ENCODE measurements at places on chromosomes 5 and 9. TPM values are rescaled to one million over a fixed set of nuclear protein-coding genes. Genes with fewer than 3 reads are reported as not detected.

- DNase-seq, result no peak
Measured at GRCh38 chr5:132941331-132941730, 22.1 kb downstream of the AFF4 start.

DNA sequence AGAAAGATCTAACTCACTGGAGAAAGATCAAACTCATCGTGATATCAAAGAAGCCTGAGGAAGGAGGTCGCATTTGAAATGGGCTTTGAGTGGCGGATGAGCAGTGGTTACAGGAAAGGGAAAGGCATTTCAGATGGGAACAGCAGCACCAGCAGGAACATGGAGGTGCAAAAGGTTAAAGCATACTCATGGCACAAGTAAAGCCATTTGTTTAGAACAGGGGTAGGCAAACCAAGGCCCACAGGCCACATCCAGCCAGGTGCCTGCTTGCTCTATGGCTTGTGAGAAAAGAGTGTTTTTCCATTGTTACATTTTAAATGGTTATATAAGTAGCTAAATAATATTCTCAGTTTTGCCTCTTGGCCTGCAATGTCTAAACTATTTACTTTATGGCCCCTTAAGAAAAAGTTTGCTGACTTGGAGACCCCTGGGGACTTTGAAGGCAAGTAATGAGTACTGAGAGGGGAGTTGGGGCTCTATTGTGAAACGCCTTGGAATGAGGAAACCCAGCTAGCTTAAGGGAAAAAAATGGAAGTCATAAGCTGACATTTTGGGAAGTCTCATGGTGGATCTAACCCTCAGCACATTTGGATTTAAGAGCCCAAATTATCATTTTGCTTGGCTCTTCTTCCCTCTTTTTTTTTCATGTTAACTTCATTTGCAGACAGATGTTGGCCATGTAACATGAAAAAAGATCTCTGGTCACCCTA, 211.1 kb downstream of the NR3C1 start:
- DNase-seq, result no peak

GRCh38 chr5:173315495-173316338, 12.5 kb downstream of the STC2 start:
- DNase-seq, result no peak

The MYOZ3 gene
- 19.4 TPM for total RNA-seq

The INSL4 gene
- total RNA-seq, result not detected

The OGN gene
- total RNA-seq, result not detected

- DNase-seq, result no peak
Measured at GRCh38 chr5:74536658-74537057, 103.9 kb downstream of the ENC1 start.

GRCh38 chr9:97940741-97941140, 2.8 kb upstream of the HEMGN start:
- DNase-seq, result no peak

GRCh38 chr5:152631221-152631620, 226.1 kb upstream of the NMUR2 start:
- no peak for DNase-seq

DNA sequence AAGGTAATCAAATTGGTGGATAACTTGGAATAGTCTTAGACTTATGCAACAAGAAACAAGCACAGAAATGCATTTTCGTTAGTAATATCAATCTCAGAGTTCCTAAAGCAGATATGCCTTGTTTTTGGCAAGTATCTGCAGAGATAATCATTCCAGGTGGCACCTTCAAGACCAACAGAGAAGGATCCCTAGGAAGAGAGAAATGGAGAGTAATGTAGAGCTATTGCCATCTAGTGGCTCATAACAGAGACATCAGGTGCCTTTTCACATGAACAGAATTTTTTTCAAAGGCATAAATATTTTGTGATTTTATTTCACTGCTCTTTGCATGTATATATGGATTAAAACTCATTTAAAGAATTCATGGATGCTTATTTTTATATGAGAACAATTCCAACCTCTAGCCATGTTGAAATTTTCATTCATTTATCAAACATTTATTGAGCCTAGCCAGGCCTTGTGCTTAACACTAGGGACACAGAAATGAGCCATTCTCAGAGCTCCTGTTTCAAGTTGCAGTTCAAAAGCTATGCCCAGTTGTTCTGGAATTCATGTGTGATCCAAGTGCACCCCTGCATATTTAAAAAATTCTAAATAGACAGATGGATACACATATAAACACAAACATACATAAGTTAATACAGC, 117.5 kb upstream of the OR13F1 start:
- no peak for DNase-seq

- DNase-seq, result no peak
Measured at GRCh38 chr9:70480405-70480980, 66.0 kb upstream of the KLF9 start.

DNA sequence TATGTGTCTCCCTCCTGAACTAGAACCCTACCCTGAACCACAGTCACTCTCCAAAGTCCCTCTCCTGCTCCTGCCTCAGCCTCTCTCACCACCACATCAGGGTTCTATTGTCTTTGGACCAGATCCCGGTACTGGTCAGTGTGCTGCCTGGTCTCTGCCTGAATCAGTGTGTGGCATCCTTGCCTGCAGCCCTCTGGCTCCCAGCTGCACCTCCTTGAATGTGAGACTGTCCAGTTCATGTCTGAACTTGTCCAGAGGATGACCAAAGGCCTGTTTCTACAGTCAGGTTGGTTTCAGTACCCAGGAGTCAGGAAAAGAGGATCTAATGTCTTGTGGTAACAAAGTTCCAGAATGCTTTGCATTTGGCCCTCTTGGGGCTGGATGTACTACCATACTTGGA, 76.8 kb upstream of the RANBP3L start:
- DNase-seq, result no peak

DNA sequence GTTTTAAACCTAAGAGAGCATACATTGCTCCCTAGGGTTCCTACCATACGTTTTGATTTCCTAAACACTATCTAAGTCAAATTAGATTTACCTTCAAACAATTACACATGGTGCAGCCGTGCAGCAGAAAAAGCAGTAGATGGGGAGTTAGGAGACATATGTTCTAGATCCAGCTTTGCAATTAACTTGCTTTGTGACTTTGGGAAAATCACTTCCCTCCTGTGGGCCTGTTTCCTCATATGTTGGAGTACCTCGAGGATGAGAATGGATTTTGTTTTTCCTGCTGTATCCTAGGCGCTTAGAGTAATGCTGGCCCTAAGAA, 711 bp downstream of the MRPL50 start:
- no peak for DNase-seq

DNA sequence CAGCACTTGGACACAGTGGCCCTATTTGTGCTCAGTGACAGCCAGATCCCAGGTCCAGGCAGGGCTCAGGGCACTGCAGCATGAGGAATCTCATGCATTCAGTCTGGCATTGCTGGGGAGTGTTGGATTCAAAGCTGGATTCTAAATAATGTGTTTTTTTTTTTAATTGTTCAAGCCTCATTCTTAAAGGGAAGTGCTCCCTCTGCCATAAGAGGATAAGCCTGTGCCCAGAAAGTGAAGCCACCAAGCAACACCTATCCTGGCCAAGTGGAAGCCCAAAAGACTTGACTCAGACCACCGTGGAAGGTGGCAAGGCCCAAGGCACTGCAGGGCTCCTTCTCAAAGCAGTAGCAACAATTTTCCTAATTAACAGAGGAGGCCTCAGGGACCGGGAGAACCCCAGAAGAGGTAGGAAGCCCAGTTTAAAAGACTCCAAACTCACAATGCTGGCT, 135.6 kb downstream of the ACTL7B start:
- DNase-seq, result no peak

DNA sequence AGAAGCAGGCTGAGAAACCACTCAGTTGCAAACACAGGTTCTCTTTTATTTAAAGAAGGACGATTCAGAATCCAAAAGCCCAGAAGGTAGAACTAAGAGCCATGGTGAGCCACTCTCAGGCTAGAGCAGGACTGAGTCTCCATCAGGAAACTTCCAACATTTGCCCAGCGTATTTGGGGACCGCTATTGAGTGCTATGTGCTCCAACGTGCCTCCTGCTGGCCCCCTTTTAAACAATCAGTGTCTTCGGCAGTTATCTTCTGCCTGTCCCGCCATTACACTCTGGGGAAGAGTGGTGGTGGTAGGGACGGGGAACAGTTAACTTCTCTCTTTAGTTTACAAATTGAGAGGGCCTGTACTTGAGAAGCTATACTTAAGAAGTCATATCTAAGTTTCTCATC, 78.1 kb downstream of the DENND1A start:
- no peak for DNase-seq

DNA sequence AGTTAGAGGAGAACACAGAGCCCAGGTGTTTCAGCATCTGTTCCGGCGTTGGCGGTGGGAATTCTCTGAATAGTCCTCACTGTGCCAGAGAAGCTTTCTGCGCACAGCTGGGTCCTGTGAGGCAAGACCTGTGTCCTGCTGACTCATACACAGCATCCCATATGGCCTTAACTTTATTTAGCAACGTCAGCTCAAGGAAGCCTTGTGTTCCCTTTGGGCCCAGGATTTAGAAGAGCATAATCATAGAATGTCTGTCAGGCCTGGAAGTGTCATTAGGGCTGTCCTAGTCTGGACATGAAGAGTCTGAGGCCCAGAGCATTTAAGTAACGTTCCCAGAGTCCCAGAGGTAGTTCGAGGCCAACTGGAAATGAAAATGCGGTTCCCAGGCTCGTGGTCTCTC, 188.6 kb upstream of the DMRT1 start:
- no peak for DNase-seq

GRCh38 chr5:131754363-131754762, 42.5 kb downstream of the FNIP1 start:
- no peak for DNase-seq

The OR1L4 gene
- not detected for total RNA-seq

DNA sequence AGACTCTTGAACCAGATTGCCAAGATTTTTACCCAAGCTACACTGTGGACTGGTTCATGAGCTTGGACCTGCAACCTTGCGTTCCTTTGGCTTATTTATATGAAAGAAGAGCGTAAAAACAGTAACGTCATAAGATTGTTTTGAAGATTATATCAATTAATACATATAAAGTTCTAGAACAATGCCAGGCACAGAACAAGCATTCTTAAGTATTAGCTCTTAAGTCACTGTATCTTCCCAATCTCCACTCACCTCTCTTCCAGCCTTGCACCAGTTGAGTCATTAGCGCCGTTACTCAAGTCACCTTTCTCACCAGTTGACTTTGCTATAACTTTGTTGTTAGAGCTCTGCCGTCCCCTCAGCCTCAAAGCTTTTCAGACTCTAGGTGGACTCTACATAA, 415.7 kb downstream of the PLK2 start:
- no peak for DNase-seq

DNA sequence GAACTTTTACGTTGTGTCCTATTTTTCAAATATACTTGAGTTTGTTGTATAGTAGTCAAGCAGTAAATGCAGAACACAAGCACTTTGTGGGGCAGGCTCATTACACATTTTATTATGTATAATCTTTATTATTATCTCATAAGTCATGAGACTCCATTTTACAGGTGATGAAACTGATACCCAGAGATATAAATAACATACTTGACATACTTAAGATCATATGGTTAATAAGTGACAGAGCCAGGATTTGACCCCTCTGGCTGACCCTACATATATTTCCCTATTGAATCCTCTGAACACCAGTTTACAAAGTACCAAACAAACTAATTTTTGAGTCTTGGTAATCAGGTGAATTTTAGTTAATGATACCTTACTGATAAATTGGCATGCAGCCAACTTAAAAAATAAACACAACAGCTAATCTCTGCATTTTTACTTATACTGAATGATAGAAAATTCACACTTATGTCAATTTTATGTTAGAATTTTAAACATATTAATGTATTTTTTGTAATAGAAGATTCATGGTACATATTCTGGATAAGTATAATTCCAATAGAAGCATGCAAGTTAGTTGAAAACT, 305.0 kb upstream of the MEF2C start:
- no peak for DNase-seq

DNA sequence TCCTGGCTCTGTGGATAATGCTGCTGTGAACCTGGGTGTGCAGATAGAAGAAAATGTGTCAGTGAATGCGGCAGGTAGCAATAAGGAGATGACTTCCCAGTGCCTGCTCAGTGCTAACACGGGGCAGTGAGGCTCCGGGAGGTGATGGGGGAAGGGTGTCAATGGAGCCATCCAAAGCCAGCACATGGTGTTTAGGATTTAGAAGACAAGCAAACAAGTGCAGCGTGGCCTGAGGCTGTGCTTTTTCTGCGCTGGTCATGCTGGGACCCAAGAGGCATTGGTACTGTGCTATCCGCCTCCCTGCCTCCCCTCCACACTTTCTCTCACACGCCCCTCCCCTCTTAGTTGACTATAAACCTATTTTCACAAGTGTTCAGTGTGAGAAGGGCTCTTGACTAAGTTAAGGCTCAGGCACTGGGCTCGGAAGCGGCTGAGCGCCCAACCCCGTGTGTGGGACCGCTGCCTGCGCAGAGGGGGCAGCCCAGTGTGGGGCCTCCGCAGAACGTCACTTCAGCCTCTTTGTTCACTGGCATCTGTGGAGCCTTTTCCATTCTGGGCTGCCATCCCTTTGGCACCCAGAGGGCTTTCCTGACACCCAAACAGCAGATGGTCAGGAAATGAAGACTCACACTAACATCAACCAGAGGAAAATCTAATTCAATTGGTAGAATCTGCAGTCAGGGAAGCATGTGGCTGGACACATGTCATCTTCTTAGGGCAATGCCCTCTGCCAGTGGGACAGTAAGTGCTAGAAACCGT, 21.8 kb upstream of the NINJ1 start:
- DNase-seq, result no peak

DNA sequence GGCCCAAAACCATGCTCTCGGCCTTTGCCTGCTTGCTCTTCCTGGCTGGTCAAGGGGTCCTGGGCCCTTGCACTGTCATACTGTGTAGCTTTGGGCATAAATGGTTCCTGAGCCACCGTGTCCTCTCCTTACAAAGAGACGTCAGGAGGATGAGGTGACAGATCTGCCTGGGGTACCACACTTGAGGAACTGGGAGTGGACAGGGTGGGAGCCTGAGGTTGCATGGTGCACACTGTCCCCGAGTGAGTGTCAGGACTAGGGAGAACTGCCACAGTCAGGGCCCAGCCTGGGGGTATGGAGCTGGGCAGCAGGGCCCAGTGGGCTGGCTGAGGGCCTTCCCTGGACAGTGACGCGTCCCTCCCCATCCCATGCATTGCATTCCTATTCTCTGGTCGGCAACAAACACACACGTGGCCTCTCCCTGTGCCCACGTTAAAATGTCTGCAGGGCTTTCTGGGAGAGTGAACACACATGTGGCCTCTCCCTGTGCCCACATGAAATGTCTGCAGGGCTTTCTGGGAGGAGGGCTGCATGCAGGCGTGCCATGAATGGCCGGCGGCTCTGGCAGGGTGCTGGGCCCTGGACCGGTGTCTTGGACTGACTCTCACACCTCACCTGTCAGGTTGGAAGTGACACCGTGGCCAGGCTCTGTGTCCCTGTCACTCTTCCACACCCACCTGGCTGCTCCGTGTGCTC, 122.1 kb upstream of the COL5A1 start:
- DNase-seq, result no peak

GRCh38 chr9:77926371-77926878, 105.2 kb downstream of the GNAQ start:
- DNase-seq, result no peak

GRCh38 chr5:42811591-42812446, at the start of gene SELENOP:
TSS of gene SELENOP (minus strand) at chr5:42811892. CDS start at chr5:42808353, 3,539 bp downstream.
- no peak for DNase-seq

Data from H1 (cell line).